Subcutaneous preadipocyte (primary cell): ENCODE measurements at places on chromosomes 2 and 18. TPM values are rescaled to one million over a fixed set of nuclear protein-coding genes. Genes with fewer than 3 reads are reported as not detected.

The FEV gene
- not detected in 2 replicates for total RNA-seq

The HOXD4 gene
- 1.1 and 2.0 TPM in 2 replicates for total RNA-seq

The NCKAP5 gene
- 0.37 and 0.59 TPM in 2 replicates for total RNA-seq

The GNAL gene
- 0.39 and 2.2 TPM in 2 replicates for total RNA-seq

The B4GALT6 gene
- total RNA-seq = 3.7 and 6.3 TPM in 2 replicates

The POU3F3 gene
- total RNA-seq = 0.37 and 18.2 TPM in 2 replicates

The RESP18 gene
- not detected in 2 replicates for total RNA-seq

The UBE2F gene
- total RNA-seq = 34.2 and 36.8 TPM in 2 replicates
